Left lobe of liver (tissue), 2 donors: ENCODE measurements at places on chromosomes 12 and 14.

GRCh38 chr12:27340971-27341370 lies 8.3 kb downstream of the BMAL2 start:
- DNase-seq = no peak

DNA sequence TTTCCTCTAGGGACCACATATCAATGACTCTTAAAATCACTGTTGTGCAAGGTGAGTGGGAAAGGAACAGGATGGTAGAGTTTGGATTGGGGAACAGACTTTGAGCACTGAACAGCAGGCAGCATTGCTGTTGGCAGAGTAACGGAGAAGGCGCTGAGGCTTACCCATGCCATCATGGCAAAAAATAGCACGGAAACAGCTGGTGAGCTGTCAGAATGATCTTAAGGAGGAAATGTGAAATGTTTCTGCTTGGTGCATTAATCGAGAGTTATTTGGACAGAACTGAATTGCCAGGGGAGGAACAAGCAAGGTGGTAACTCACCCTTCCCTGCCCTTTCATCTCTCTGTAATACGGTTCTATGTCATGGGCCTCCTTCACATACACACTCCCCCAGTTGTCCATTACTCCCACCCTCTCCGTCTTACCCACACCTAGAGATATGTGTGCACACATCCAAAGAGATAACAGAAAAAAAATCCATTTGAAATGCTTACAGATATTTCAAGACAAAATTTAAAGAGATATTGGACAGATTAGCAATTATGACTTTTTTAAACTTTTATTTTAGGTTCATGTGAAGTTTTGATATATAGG lies 572.5 kb downstream of the DIO2 start:
- no peak for DNase-seq

DNA sequence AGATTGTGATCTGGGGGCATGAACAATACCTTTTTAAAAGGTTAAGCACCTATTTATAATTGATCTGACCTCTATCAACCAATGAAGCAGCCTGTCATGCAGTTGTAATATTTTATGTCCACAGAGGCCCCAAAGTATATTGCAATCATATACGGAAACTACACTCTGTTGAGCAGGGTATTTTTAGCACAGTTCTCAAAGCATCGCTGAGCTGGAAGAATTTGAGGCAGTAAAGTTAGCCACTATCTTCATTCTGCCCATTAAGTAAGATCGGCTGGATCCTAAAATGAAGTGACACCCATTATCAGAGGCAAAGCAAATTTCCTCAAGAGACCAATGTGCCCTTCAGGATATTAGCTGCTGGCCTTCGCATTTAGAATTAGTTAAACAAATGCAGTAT lies 47.7 kb upstream of the GRIP1 start:
- DNase-seq = no peak

DNA sequence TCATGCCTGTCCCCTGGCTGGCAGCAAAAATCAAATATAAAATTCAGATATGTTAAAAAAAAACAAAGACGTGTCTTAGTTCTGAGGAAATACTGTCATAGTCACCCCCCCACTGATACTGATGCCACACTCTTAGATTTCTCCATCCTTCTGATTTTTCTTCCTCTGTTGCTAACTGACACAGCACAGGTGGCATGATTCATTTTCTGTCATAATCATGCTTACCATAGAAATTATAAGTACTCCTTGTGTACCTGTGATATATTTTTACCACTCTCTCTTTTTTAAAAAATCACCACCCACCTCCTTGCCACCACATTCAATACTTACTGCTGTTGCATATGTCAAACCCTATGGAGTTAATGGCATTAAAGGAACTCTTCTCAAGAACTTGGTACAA lies 209.2 kb downstream of the PPM1H start:
- no peak for DNase-seq
